ENCODE measurements at places on chromosomes 11 and 22. TPM values are rescaled to one million over a fixed set of nuclear protein-coding genes. Genes with fewer than 3 reads are reported as not detected.

Gene SLC37A4
- total RNA-seq, result 18.9 TPM

Gene PTPRCAP
- total RNA-seq, result 1.1 TPM

Gene ARHGAP42
- total RNA-seq, result 6.9 TPM

Gene GLB1L3
- total RNA-seq, result 0.23 TPM

Gene B3GAT1
- 0.29 TPM for total RNA-seq

Gene PSMA1
- total RNA-seq, result 309 TPM

Gene SYT9
- 1.8 TPM for total RNA-seq

Gene ANKK1
- 0.06 TPM for total RNA-seq

Gene SIRT3
- total RNA-seq, result 5.4 TPM

Gene TBRG1
- total RNA-seq, result 29.3 TPM

Gene DGAT2
- total RNA-seq, result 9.4 TPM

Gene C11orf91
- not detected for total RNA-seq

Gene RAG1
- total RNA-seq, result 0.18 TPM

Gene PPP1R14B
- total RNA-seq, result 421 TPM

Gene CHRM1
- total RNA-seq, result not detected

Gene NAALAD2
- total RNA-seq, result 1.9 TPM

Gene SCGB1C1
- total RNA-seq, result not detected

DNA sequence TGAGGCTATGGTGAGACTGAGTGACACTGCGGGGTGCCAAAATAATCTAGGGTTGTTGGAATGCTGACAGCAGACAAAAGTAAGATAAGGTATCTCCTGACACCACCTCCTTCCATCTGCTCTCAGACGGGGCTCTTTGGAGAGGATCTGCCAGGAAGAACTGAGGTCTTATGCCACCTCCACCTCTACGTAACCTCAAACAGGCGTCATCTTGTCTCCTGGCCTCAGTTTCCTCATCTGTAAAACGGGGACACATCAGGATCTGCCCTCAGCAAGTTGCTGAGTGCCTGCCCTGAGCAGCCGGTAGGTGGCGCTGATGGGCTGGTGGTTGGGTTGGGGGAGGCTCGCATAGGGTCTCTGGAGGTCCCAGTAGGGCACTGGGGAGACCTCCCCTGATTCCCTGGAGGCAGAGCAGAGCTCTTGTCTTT is 1.7 kb upstream of the MYEOV start:
- DNase-seq, result peak; percentile 42

GRCh38 chr11:130980071-130980862 is 64.0 kb upstream of the SNX19 start:
- DNase-seq, result no peak

GRCh38 chr11:117984476-117984875 is 1.7 kb upstream of the IL10RA start:
- peak; percentile 34 for DNase-seq

DNA sequence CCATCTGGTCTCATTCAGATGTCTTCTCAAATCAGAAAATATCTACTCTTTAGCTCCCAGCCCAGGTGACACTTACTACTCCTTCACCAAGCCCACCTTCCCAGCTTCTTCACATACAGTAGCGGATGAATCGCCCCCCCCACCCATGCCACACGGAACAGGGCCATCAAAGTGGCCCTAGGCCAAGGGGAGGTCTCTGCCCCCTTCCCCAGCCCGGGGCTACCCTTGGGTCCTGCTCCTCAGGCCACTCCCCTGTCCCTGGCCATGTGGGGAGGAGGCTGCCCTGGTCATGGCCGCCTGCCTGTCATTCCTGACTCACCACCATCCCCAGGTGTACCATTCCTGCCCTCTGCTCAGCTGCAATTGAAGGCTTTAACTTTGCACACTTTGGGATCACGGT is 142.8 kb downstream of the NECTIN1 start:
- no peak for DNase-seq

- DNase-seq, result no peak
Measured at GRCh38 chr11:116953530-116954285, 116.3 kb upstream of the APOA1 start.

DNA sequence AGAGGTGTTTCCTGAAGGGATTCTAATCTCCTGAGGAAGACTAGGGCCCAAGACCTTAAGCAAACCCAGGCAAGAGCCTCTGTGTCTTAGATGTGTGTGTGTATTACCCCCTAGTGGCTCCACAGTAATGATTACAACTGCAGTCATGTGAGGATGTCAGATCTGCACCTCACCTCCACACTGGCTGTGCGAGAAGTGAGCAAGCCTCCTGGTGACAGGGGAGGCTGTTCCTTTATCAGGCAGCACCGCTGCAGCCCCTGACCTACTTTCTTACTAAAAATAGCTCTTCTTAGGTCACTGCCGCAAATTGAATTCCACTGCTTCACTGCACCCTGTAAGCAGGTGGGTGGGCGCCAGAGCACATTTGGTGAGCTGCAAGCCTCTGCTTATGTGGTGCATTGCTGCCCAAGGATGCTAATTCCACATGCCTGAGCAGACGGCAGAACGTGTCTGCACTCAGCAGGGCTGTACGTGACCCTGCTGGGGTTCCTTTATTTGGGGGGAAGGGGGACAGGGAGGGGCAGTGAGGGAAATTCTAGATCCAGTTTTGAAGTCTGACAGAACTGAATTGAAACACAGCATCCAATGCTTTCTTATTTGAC is 112.4 kb downstream of the KCNC1 start:
- peak; percentile 37 for DNase-seq

DNA sequence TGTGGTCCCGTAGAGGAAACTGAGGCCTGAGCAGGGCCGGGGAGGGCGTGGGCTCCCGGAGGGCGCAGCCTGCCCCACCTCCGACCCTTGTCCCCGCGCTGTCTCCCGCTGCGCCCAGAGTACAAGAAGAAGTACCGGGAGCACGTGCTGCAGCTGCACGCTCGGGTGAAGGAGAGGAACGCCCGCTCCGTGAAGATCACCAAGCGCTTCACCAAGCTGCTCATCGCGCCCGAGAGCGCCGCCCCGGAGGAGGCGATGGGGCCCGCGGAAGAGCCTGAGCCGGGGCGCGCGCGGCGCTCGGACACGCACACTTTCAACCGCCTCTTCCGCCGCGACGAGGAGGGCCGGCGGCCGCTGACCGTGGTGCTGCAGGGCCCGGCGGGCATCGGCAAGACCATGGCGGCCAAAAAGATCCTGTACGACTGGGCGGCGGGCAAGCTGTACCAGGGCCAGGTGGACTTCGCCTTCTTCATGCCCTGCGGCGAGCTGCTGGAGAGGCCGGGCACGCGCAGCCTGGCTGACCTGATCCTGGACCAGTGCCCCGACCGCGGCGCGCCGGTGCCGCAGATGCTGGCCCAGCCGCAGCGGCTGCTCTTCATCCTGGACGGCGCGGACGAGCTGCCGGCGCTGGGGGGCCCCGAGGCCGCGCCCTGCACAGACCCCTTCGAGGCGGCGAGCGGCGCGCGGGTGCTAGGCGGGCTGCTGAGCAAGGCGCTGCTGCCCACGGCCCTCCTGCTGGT is 1.9 kb downstream of the NLRP6 start:
- no peak for DNase-seq

DNA sequence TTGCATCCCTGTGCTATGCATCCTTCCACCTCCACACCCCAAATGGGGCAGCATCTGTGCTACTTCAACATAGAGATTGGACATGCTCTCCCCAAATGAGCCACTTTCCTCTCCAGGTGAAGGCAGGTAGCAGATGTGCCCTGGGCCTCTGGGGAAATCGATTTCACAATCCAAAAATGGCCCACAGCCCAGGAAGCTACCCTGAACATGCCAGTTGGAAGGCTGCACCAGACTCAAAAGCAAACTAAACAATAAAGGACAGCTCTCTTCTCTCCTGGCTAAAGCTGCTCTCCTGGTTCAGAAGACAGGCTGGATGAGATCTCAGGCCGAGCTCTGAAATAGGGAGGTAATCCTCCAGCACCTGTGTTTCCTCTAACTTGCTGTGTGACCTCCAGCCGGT is 19.7 kb downstream of the ISX start:
- no peak for DNase-seq

GRCh38 chr11:12233602-12233925 is 123.2 kb downstream of the MICAL2 start:
- DNase-seq, result no peak

DNA sequence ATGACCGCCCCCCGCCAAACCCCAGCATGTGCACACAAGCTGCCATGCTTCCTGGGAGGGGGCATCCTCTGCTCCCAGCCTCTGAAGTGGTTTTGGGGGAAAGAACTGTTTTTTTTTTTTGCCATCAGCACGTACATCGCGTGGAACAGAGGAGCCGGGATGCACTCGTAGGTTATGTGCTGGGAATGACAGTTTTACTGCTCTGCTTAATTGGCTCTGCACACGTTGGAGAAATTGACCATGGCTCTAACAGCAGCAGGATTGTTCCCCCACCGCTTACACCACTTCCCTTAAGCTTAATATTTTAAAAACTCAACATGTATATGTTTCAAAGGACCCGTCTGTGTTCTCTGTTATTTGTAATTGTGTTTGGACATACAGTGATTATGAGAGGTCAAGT is 175.2 kb downstream of the NAV2 start:
- no peak for DNase-seq

DNA sequence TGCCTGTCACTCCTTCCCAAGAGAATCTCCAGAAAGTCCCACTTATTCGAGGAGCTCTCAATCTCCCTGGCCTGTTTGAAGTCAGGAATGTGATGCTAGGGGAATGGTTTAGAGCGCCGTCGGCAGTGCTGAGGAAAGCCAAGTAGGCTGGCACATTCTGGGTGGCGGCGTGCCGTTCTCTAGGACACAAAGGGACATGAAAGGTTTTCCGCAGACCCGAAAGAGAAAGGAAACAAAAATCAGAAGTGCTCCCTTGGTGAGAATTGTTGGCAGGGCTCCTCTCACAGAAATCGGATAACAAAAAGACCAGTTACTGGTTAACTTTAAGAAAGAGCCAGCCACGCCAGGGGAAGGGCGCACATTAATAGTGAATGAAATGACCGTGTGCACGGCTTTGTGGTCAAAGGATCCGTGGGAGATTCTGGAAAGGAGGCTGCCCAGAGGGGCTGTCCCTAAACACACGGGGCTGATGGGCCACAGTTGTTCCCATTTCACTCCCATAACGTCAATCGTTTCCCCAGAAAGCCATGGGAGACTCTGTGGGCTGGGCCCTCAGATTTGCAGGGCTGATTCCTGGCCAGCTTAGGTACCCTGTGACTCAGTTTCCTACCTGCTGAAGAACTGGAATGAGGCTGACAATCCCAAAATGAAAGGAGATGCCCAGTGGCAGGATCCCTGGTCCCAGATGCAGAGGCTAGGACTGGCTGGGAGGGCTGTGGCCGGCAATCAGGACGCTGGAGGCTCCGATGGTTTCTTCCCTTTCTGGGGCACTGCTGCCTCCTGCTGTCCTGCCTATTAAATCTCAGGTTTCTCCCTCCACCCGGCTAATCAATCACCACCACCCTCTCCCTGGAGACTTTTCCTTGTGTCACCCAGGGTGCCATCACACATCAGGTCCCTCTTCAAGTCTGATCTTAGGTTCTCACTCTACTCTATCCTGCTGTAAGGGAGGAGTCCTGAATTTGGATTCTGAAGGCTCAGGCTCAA is 82.3 kb downstream of the RCN1 start:
- DNase-seq, result peak; percentile 54

- DNase-seq, result no peak
Measured at GRCh38 chr11:70122490-70123198, 44.5 kb downstream of the ANO1 start.

GRCh38 chr22:20441631-20442484 is 4.2 kb upstream of the SCARF2 start:
- DNase-seq, result no peak
